Inflammatory macrophage treated with lipopolysaccharide for 4 hours (primary cell): ENCODE measurements at places on chromosomes 1 and 21.

DNA sequence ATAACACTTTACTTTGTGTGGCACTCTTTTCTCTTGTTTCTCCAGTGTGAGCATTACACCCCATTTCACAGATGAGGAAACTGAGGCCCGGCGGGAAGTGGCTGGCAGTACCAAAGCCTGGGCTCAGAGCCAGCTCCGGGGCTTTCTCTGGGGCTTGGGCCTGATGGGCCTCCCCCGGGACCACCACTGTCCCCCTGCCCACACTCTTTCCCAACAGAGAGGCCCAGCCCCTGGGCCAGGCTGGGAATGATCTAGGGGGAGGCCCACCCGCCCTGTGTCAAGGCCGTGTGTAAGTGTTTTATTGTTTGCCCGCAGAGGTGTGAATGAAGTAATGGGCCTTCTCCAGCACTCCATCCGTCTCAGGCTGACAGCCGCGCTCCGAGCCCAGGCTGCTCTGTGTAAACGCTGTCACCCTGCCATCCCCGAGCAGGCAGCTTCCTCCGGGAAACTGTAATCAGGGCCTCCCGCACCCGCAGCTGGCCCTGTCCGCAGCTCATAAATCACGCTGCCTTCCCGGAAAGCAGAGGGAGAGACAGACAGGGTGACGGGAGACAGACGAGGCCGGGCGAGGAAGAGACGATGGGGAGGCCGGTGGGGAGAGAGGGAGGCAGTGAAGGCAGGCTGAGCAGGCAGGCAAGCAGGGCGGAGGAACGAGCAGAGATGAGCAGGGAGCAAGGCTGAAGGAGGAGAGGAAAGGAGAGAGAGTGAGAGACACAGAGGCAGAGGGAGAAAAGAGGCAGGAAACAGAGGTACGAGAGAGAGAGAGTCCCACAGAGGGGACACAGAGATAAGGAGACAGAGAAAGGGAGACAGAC, 109.7 kb upstream of the ZBTB40 start:
- DNase-seq, result no peak

GRCh38 chr1:147853391-147853790, 49.2 kb upstream of the GJA8 start:
- DNase-seq, result no peak

GRCh38 chr1:48338257-48338656, 115.7 kb downstream of the SLC5A9 start:
- no peak for DNase-seq

DNA sequence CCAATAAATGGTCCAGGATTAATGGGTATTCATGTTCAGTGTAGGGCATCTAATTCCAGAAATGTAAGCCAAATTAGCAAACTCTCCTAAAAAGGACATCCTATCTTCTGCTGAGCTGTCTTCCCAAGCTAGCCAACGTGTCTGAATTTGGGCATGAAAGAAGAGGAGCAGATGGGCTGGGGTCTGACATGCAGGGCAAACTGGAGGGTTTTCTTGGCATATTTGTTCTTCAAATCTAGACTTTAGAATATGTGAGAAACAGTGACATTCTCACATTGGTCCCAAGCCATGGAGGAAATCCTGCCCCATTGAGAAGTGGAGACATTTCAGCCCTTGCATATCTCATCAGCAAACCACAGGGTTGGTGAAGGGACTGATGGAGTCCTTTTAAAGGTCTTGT, 67.2 kb downstream of the LRIG2 start:
- DNase-seq, result no peak

DNA sequence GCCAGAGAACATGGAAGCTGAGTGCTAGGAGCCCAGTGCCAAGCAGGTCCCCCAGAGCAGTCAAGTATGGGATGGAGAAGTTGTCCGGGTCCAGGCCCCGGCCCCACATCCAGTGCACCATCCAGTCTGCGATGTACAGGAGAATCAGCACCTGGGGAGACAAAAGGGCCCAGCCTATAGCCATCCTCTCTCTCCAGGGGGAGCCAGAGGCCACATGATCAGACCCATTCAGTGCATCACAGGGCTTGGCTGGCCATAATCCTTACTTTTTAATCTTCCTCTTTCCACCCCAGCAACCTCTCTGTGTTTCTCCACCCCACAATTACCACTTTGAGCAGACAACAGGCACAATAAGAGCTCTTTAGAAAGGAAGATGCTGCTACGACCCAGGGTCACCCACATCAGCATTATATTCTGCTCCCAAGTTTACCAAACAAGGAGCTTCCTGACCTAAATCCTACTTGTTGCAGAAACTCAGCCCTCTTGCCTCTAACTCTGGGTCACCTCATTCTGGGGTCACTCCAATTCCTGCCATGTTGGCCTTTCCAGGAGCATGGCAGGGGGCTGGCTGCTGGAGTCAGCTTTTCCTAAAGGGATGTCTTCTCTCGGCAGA, 16.4 kb upstream of the RAB29 start:
- peak; percentile 73 for DNase-seq

DNA sequence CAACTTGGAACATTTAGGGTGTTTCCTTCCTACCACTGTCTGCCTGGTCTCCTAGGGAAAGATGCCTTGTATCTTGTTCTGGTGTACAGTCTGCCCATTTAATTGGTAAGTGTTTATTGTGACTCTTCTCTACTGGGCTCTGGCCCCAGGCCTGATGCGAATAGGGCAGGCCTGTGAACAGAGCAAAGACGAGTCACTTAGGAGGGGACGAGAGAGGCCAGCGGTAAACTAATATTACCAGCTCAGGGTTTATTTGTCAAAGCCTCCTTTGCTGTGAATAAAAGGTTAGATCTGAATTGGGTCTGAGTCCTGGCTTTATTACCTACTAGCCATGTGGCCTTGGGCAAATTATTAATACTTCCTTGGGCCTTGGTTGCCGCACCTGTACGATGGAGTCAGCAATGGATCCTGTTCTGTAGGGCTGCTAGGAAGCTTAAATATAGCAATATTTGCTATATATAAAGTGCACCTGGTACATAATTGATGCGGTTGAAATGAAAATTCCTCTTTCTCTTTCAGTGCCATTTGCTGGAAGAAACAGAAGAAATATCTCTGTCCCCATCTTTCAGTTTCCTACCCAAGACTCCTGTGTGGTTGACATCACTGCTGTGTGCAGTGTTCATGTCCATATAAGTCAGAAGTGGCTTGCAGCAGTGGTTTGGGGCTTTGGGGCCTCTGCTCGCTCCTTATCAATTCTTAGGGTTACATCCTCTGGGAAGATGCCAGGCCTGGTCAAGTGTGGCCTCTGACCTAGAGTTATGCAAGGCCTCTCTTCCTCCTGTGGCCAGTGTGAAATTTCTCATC, 32.4 kb downstream of the MAPKAPK2 start:
- peak; percentile 44 for DNase-seq

GRCh38 chr1:48084826-48085225, 87.6 kb upstream of the TRABD2B start:
- DNase-seq, result no peak

DNA sequence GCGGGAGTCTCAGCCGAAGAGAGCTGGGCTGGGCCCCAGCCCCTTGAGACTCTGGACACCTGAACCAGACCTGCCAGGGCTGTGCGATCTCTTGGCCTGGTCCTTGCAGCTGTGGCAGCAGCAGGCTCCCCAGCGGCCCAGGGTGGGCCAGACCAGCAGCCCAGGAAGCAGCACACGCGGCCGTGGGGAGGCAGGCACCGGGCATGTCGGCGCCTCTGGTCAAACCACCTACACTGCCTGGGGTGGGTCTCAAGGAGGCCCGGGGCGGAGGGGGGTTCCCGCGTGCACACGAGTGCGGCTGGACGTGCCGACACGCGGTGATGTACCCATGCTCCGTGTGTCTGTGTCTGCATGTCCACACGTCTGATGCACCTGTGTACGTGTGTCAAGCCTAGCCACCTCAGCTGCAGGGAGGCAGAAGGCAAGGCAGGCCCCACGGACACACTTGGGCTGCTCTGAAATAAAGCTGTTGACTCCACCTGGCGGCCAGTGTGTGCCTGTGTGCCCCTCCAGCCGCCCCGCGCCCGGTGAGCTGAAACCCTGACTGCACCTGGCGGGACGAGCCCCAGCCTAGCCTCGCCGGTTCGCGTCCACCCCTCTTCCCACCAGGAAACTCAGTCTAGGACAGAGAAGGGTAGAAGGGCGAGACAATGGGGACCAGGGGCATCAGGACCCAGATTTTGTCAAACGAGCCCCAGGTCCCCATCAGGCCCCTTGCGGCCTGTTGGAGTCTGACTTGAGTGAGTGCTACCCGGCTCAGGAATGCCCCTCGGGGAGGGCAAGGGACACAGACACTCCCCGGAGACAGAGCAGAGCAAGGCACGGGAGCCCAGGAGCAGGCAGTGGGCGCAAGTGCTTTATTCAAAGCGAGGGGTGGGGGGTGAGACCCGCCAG, 11.6 kb downstream of the SCNN1D start:
- peak; percentile 26 for DNase-seq

GRCh38 chr1:183092350-183092749, 69.1 kb downstream of the LAMC1 start:
- DNase-seq, result no peak

DNA sequence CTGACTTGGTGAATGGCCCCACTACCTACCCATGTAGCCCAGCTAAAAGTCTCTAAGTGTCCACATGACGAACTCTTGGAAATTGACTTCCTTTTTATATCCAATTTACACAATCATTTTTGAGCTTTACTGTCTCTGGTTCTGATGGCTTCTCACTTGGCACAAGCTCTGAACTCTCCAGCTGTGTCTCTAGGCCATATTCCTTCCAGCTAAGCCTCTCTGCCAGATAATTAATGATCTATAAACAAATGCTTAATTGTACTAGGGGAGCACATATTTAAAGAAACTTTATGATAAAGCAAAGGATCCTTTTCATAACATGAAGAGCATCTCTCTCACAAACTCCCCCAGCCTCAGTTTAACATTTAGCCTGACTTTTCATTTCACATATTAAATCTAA, 16.3 kb upstream of the BEND5 start:
- DNase-seq, result no peak

DNA sequence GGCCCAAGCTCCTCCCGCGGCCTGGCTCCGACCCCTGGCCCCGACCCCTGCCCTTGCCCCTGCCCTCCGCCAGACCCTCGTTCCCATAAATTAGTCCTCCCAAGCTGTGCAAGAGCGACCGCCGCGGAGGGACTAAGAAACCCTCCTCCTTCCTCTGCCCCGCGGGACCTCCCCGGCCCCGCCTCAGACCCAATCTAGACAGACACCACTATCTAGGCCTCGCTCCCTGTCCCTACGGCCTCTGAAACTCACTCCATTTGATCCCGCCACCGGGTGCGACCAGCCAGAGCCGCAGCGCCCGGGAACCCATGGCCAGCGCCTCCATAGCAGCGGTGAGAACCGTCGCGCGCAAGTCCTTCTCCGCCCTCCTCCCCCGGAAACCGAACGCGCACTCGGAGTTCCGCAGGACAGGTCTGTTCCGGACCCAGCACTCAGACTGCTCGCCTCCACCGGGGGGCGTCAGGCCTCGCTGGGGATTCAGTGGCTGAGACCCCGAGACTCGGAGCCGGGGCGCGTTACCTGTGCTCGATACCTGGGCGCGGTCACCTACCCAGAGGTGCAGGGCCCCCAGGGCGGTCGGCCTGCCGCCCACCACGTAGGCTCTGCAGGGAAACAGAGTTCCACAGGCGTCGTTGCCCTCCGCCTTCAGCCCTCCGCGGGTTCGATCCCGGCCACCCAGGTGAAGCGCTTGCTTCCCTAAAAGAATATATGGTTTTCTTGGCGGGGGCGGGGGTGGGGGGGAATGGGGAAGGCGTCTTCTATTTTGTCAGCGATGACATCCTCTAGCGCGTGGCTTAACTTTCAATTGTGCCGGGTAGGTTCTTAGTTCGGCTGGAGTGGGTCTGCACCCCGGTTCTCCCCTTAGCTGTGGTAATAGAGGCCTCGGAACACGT, at the start of gene MRPL39:
Gene MRPL39, minus strand, starts transcription at position 331 of the 893 bp plus-strand sequence. Its CDS starts 6 bp downstream, at position 325.
- DNase-seq, result peak; percentile 84
